ENCODE measurements at places on chromosomes 2 and 18.

DNA sequence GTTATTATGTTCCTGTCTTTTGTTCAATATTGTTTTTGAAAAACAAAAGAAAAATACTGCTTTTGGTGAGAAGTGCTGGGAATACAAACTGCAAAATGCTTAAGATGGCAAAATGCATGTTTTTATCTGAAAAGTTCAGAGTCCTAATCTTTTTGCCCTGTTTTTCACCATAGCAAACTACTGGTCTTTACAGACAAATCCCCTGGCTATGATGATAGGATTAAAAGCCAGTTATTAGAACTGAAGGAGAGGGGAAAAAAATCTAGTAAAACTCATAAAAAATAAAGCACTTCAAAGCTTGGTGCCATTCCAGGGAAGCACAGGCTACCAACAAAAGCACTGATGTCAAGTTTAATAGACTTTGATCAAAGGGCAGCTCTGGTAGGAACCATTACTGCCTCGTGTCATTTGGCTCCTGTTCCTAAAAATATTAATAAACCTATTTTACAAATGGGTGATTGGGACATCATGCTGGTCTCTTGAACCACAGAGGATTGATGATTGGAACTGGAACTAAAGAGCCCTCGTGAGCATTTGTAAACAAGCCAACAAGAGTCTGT is 194.7 kb downstream of the RAB3GAP1 start:
- no peak for DNase-seq

GRCh38 chr18:40079786-40080185 is 1875.2 kb upstream of the PIK3C3 start:
- no peak for DNase-seq

- DNase-seq = peak; percentile 44
These were observed 46.1 kb downstream of the TMEM185B start for GRCh38 chr2:120177001-120177621.

- DNase-seq = no peak
These were observed 17.8 kb downstream of the ERFE start for GRCh38 chr2:238176613-238177012.

- no peak for DNase-seq
These were observed 90.7 kb downstream of the NRP2 start for GRCh38 chr2:205772983-205773382.

- DNase-seq = no peak
These were observed 16.7 kb upstream of the RASGRP3 start for GRCh38 chr2:33459745-33460144.

- no peak for DNase-seq
These were observed 27.2 kb upstream of the ACYP2 start for GRCh38 chr2:54088191-54088634.

DNA sequence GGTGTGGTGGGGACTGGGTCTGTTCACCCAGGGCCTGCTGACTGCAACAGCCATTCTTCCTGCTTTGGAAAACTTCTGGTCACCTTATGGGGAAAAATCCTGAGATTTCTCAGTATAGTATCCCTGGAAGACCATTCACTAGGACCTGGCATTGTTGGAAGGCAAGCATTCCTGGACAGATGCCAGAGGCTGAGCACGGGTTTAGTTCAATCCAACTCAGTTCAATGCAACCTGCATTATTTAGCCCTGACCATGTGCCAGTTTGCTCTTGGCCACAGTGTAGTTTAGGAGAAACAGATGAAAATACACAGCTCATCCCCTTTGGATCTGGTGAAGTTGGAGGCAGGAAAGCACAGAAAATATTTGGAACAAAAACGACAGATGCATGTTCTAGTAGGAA is 95.9 kb downstream of the LPIN1 start:
- no peak for DNase-seq

- no peak for DNase-seq
These were observed 12.2 kb downstream of the FHOD3 start for GRCh38 chr18:36309436-36310391.
